ENCODE measurements at places on chromosomes 1 and 21.

GRCh38 chr21:40136571-40136970 lies 269.3 kb downstream of the PCP4 start:
- DNase-seq, result no peak

DNA sequence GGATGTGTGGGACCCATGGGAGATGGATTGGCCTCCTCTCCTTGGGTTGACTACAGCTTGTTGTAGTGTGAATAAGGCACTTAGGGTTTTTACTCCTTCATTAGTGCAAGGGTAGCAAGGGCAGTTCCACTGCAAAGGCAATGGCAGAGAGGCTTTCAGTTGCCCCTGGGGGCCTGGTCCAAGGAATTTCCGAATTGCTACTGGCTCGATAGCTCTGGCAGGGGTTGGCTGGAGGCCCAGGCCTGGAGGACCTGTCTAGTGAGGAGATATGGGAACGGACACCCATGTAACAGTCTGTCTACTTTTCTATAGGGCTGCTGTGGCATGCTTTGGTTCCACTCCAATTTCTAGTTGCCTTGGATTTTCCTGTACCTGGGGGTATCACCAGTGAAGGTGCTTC lies 218.9 kb upstream of the C1orf105 start:
- no peak for DNase-seq

- DNase-seq, result no peak
Measured at GRCh38 chr1:6445062-6445763, 20.6 kb downstream of the ESPN start.

DNA sequence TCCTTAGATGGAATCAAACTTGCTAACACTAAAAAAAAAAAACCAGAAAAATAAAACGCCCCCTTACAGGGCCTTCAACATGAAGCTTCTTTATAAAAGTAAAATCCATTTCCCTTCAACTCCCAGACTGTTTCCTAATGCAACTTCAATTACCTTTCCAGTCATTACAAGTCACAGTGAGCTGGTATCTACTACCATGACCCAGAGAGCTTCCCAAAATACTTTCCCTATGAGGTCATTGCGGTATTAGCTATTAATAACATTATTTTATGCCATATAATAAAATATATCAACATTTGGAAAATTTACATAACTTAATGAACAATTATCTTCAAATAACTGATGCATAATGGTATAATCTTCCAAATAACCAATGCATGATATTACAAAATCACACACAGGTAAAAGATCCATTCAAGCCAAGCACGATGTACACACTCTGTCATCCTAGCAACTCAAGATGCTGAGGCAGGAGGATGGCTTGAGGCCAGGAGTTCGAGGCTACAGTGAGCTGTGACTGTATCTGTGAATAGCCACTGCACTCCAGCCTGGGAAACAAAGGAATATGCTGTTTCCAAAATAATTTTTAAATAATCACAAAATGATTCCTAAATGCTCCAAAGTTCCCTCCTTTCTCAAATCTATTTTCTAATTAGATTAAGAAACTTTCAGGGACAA lies 24.1 kb downstream of the EIF4G3 start:
- no peak for DNase-seq

- DNase-seq, result no peak
Measured at GRCh38 chr1:208425096-208425495, 180.9 kb upstream of the PLXNA2 start.

GRCh38 chr1:173062150-173062938 lies 11.6 kb upstream of the TNFSF18 start:
- no peak for DNase-seq

DNA sequence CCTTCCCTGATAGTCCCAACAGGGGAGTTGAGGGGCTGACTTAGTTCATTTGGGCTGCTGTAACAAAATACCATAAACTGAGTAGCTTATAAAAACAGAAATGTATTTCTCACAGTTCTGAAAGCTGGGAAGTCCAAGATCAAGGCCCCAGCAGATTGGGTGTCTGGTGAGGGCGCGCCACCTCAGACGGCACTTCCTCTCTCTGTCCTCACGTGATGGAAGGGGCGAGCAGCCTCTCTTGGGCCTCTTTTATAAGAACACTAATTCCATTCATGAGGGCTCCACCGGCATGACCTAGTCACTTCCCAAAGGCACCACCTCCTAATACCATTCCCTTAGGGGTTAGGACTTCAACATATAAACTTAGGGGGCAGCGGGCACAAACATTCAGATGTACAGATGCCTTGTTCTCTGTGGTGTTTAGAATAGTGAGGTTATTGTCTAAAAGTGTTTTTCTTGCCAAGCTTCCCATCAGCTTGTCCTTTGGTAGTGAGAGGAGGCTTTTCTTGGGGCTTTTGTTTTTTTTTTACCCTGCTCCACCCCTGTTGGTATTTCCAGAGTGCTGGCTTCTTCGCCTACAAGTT lies 20.3 kb downstream of the NIPAL3 start:
- no peak for DNase-seq

- DNase-seq, result no peak
Measured at GRCh38 chr1:58670181-58670580, 29.7 kb downstream of the MYSM1 start.

DNA sequence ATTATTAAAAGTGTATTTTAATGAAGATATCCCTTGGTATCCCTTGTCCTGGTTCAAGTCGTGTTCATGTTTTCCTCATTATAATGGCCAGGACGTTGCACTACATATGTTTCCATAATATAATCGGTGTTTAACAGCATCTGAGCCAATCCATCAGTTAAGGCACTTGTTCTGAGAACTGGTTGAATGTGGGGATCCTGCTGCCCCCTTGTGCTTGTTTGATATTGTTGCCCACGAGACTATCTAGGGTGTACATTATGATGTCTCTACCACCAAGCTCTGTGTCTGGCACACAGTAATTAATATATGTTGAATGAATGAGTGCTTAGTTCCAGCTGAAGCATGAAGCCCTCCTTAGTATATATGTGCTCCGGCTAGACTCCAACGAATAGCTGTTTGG lies 193.0 kb downstream of the CACNA1E start:
- no peak for DNase-seq

- no peak for DNase-seq
Measured at GRCh38 chr1:99970713-99971255, 988 bp downstream of the SLC35A3 start.

DNA sequence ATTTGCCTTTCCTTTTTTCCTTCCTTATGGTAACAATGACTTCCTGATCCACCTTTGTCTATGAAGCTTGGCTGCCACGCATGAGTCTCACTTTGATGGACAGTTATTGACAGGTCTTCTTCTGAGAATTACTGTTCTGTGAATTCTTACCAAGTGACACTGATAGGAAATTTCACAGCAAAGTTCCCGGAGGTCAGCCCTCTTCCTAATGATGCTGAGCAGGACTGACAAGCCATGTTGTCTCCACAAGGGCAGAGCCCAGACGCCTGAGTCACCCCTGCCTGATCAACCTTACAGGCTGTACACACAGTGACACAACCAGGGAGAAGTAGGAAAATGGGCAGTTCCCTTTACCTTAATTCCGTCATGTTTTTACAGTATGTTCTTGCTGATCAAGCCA lies 44.2 kb downstream of the ZC3H11B start:
- no peak for DNase-seq

GRCh38 chr1:168617974-168618750 lies 41.8 kb downstream of the XCL1 start:
- DNase-seq, result no peak

DNA sequence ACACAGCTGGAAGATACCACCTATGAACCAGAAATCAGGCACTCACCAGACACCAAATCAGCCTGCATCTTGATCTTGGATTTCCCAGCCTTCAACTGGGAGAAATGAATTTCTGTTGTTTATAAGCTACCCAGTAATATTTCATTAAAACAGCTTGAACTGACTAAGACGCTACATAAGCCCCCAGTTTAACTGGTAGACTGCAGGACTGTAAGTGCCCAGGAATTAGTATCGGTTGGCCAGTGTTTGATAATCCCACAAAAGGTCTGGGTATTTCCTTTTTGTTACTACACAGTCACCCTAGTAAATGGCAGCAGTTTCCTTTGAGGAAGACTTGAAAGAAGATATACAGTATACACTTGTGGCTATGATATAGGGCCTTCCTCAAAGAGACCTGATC lies 7.3 kb upstream of the SLC35D1 start:
- DNase-seq, result no peak

DNA sequence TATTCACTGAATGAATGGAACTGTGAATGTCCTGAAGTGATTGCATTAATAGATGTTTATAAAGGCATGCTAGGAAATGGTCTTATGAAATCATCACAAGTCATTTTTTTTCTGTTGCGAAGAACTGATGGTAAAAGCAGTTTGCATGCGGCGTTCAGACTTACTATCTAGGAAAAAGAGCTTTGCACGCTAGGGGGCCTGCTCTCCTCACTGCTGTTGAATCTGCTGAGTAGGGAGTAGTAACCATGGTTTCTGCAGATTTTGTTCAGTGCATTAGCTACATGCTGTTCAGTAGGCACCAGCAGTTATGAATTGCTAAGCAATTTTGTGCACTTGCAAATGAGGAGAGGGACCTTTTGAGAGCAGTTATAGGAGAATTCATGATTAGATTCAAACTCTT lies 57.9 kb downstream of the CENPF start:
- no peak for DNase-seq

DNA sequence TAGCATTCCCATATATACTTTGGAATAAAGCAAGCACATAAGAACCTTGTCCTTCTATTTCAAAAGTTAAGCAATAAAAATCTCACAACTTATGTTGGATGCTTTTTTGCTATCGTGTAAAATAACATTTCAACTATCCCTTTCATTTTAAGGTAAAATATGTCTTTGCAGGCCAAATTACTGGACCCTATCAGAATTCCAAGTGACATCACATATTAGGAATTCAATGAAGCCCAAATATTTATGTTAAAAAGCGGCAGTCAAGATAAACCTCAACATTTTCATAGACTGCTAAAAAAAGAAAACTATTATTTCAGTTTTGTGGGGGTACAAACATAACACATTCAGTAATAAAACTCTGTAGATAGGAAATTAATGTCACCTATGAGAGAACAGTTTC lies 252.0 kb downstream of the KCTD3 start:
- no peak for DNase-seq

GRCh38 chr21:31623664-31624063 lies 35.8 kb upstream of the SOD1 start:
- no peak for DNase-seq

DNA sequence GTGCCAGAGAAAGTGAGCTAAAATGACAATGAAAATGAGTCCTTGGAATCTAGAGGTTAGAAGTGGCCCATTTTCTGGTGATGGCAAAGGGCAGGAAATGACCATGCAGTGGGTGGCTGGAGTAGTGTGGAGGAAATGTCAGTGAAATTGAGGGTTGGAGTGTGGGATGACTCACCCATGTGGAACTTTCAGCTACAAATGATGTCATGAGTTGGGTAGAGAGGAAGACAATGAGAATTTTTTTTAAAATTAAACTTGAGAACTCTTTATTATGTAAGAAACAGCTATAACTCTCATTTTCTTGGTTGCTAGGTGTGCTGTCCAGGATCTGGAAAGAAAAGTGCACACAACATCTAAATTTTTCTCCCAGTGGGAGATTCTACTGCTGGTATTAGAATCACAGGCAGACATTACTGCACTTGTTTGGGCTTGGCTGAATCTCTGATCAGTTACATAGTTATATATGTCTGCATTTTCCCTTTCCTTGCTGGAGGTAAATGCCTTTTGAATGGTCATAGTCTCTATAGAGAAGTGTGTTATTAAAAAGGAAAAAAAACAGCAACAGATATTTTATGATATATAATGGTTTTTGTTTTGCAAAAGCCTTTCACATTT lies 56.8 kb upstream of the GNG12 start:
- no peak for DNase-seq

DNA sequence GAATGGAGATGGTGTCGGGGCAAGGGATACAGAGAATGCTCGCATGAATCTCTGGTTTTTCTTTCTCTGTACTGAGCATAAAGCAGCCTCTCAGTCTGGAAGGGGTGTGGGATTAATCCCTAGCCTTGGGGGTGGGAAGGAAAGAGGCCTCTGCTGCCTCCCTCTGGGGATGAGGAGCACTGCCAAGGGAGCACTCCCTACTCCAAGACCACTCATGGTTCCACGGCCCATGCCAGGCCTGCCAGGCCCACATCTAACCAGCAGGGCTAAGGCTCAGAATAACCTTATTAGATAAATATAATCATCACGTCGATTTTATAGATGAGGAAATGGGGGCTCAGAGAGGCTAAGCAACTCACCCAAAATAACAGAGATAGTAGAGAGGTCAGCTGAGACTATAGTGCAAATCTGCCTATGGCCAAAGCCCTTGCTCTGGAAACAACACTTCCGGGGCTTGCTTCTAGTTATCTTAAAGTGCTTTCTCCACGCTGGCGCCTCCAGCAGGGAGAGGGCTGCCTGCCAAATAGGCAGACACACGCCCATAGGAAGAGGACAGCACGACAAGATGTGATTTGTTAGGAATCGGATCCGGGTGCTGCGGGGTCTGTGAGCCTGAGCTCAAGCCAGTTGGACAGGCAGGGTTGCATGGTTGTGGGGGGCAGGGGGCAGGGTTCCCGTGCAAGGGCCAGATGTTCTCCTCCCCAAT lies 522 bp downstream of the TEX35 start:
- no peak for DNase-seq

GRCh38 chr1:112034277-112034676 lies 44.8 kb upstream of the KCND3 start:
- no peak for DNase-seq

DNA sequence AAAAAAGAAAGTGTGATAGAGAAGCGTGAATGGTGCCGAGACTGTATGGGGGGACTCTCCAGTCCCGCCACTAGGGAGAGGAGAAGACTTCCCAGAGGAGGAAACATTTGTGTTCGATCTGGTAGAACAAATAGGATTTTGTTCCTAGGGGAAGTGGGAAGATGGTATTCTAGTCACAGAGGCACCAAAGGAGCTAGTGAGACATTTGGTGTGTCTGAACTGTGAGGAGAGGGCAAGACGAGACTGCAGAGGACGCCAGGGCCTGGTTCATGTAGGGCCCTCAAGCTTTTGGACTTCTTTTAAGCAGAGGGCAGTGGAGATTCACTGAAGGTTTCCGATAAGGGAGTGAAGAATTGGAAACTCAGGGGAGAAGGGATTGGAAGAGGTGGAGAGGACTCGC lies 2.9 kb downstream of the BTBD19 start:
- no peak for DNase-seq

DNA sequence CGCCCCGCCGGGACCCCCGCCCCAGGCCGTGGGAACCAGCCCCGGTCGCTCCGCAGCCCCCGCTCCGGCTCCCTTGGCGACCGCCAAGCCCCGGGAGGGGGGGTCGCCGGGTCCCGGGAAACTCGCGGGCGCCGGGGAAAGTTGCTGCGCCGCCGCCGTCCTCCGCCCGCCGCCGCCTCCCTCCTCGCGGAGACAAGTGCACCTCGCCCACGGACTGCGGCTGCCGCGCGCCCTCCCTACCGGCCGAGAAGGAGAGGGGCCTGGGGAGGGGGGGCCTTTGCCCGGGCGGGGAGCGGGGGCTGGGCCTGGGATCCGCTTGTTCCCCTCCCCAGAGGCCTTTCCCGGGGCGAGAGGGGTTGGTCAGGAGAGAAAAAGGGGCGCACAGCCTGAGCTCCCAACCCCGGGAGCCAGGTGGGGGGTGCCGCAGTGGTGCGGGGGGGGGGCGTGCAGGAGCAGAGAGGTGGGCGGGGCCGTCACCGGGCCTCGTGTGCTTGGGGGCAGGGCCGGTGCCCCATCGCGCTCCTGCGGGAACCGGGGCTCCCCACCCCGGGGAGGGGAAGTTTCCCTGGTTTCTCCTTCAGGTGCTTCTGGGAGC lies 592 bp downstream of the AGRN start:
- no peak for DNase-seq

GRCh38 chr1:178976541-178976940 lies 49.2 kb upstream of the FAM20B start:
- DNase-seq, result no peak

GRCh38 chr1:42189931-42190853 lies 25.6 kb upstream of the GUCA2A start:
- DNase-seq, result no peak
